GM18507 (cell line): ENCODE measurements at places on chromosomes 3 and 15.

DNA sequence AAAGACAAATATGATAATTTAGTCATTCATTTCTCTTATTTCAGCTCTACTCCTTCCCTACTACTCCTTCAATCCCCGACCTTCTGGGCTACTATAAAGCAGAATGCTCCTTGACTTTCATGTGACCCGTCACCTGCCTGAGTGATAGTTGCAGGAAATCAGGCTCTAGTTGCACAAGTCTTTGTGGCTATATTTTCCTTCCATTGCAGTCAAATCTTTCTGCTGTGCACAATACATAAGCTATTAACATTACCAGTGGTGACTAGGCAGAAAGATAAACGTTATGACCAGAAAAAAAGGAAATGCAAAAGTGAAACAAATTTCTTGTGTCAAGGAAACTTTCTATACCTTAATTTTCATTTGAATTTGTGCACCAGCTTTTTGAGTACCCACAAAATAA is 2.3 kb downstream of the SUCNR1 start:
- no peak for DNase-seq

- DNase-seq = no peak
These were observed 48.9 kb upstream of the CPNE4 start for GRCh38 chr3:132083583-132084279.

DNA sequence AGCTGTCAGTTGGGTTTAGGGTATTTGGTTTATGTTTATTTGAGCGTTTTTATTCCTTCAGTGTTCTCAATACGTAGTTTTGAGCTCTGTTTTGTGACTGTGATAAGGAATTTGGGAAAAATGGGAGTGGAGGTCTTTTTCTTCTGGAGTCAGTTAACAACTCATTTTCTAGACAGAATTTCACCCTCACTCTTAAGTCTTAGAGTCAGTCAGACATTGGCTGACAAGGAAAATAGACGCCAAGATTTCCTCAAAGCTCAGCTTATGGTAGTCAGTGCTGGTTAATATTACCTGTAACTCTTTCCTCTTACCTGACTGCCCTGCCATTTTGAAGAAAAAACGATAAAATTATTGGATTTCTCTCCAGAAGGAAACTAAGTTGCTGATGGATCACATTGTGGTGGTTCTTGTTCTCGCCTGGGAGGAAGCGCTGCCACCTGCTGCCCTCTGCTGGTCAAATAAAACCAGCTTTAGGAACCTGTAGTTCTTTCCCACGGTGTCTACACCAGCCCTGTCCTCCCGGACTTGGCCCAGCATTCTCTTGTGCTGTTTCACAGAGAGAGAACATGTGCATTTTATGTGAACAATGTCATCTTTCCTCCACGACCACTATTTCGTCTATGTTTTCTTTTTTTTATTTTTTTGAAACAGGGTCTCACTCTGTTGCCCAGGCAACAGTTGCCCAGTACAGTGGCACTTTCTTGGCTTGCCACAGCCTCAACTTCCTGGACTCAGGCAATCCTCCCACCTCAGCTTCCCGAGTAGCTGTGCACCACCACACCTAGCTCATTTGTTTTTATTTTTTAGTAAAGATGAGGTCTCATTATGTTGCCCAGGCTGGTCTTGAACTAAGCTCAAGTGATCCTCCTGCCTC is 41.4 kb upstream of the UMPS start:
- peak; percentile 73 for DNase-seq

DNA sequence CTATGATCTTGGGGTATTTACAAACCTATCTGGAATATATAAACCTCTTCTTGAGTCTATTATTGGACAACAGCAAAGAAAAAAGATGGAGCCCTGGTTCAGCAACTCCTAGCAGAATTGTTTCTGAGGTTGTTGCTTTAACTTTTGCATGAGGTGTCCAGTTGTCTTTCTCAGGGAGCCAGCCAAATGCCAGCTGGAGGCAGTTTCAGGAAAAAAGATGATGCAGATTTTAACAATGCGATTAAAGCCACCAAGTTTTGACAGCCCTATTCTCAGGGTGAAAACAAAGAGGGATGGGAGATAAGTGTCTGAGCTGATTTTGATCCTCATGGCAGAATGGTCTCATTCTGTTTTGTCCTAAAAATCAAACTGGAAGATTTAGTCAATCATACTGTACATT is 181.6 kb upstream of the RASGRP1 start:
- no peak for DNase-seq

GRCh38 chr3:185024966-185025365 is 127.9 kb downstream of the C3orf70 start:
- no peak for DNase-seq

DNA sequence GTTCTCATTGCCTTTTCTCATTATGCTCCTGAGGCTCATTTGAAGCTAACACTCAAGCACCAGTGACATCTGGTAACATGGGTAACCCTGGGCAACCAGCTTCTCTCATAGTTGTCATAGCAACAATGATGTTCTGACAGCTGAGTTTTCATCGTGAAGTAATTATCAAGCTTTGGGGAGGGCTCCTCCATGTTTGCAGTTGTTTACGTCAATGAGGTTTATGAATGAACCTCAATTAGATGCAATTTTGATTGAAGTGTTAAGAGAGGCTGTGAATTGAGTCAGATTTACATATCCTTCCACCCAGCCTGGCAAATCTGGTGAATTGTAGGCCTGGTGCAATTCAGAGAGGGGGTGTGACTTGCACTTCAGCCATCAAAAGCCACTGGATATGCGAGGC is 119.3 kb upstream of the CHD2 start:
- DNase-seq = no peak

DNA sequence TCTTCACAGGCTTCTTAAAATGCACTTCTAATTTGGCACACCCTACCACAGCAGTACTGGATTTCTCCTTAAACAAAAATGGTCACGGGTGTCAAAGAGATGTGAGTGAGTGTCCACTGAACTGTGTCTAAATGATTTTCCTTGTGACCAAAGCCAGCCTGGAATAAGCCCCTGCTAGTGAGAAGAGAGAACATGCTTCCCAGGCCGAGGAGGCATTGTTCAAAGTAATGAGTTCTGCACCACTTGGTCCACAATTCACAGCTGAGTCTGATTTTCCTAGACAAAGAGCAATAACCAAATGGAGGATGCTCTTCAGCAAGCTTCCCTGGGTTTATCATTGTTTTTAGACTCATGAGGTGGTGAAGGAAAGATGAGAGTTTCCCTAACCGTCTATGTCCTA is 3.8 kb downstream of the PLCH1 start:
- DNase-seq = no peak
